ENCODE measurements at places on chromosomes 6 and 20.

- DNase-seq = peak; percentile 74
These were observed 9.7 kb downstream of the BACH2 start for GRCh38 chr6:90286884-90287488.

DNA sequence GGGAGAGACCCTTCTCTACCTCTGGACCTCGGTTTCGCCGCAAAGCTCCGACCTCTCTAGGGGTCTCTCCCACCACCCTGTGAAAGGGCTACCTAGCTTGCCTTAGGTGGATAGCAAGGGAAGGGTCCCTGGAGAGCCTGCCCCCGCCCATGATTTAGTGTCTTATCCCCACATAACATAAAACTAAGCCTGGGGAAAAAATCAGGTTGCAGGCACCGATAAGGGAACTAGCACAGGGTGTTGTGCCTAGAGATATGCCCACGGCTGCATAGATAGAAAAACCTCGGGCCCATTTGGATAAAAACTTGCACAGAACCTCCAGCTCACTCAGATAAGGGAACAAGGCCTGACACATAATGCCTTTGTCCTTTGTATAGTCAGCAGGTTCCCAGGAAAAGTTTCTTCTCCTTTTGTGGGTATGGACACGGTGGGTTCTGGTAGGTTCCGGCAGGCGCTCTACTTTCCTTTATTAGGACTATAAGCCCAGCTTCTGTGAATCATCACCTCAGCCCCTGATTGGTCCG lies 846 bp downstream of the ZSCAN31 start:
- no peak for DNase-seq

GRCh38 chr6:76275746-76276145 lies 203.3 kb upstream of the IMPG1 start:
- DNase-seq = no peak

GRCh38 chr20:2293971-2294370 lies 1.8 kb upstream of the TGM3 start:
- no peak for DNase-seq

DNA sequence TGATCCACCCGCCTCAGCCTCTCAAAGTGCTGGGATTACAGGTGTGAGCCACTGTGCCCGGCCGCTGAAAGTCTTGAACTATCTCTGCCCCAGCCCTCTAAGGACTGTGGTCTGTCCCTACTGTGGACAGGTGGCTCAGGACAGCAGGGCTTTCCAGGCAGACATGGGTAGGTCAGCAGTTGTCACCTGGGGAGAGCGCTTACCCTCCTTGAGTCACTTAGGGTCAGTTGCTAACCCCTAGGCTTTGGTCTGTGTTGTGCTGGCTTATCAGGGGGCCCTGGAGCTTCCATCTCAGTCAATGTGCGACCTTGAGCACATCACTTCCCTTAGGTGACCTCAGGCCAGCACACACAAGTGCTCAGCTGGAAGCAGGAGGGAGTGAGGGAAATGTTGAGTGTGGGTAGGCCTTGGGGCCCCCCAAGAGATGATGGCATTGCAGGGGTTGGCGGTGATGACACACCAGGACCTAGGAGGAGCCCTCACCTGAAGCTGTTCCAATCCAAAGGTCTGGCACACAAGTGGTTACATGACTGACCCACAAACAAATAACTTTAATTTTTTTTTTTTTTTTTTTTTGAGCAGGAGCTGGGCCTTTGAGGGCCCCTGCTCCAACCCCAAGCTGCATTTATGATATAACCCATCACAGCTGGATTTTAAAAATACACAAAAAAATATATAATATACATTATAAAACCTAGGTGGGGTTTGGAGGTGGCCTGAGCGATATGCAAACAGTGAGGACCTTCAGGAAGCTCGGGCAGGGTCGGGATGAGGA lies 5.1 kb downstream of the RPL10A start:
- no peak for DNase-seq

- no peak for DNase-seq
These were observed 111.2 kb upstream of the SAMD5 start for GRCh38 chr6:147397306-147397705.

- no peak for DNase-seq
These were observed 110.1 kb downstream of the IYD start for GRCh38 chr6:150478656-150479545.

GRCh38 chr6:100346203-100346602 lies 118.5 kb downstream of the SIM1 start:
- DNase-seq = no peak

DNA sequence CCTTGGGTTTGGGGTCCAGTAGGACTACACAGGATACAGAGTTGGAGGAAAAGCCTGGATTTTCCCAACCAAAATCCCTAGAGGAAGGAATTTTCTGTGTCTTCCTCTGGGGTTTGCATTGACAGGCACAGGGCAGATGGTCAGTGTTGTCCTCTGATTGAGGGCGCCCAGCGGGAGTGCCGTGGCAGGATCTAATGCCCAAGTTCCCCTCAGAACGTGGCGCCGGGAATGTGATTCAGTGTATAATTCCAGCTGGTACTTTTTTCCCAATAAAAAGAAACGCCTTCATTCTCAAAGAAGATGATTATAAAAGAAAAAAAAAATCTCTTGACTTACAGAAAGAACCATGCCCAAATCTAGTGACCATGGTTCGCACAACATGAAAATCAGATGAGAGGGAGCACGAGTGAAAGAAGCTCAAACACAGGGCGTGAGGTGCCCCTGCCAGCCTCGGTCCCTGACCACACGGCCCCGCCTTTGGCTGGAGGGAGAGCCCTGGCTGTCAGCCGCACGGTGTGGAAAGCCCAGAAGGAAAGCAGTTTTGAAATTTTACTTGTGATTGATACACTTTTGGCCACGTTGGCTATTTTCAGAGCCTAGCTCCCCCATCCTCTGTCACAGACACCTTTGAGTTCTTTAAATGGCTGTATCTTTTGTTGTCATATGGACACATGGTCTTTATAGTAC lies 31.6 kb downstream of the VEGFA start:
- no peak for DNase-seq

DNA sequence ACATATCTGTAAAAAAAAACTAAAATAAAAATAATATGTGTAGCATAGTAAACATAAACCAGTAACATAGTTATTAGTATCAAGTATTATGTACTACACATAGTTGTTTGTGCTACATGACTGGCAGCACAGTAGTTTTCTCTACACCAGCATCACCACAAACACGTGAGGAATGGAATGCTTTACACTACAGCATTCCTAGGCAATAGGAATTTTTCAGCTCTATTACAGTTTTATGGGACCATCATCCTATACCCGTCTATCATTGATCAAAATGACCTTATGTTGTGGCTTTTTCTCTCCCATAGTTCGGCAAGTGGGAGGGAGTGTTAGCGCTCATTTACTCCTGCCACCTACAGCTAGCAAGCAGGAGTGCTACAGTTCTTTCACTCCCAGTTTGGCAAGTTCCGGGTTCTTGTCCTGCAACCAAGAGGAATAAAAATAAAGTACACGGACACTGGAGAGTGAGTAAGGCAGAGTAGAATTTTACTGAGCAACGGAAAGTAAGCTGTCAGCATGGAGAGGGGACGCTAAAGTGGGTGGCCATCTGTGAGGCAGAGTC lies 196.8 kb upstream of the HSF2 start:
- no peak for DNase-seq

- no peak for DNase-seq
These were observed 198.5 kb downstream of the TBXT start for GRCh38 chr6:165969184-165969583.
